HFFc6 (cell line): ENCODE measurements at places on chromosomes 6 and 20.

DNA sequence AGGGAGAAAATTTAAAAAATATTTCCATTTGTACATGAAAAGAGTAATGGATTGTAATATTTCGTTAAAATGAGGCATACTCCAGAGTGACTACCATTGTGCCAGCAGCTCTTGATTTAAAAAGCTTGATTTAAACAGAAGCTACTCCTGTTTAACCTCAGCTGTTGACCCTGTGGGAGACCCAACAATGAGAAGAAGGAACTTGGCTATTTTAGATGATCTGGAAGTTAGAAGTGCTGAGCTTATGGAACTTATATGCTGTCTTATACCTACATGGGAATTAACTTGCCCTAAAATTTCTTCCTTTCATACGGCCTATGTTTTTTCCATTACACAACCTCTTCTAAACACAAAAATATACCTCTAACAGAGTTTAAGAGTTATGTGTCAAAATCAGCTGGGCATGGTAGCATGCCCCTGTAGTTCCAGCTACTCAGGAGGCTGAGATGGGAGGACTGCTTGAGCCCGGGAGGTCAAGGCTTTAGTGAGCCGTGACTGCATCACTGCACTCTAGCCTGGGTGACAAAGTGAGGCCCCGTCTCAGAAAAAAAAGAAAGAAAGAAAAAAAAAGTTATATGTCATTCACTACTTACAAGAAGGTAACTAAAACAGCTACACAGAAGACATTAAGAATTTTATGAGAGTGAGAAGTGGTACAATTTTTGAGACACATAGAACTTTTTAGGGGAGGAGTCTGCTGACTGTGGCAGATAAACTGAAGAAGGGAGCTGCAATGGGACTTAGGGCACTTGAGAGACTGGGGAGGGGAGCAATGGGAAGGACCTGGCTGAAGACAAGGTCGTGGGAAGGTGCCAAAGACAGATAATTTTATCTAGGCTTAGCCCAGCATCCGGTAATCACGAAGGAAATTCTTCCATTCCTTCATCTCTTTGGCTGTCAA lies 139.9 kb downstream of the MYB start:
- DNase-seq: no peak

DNA sequence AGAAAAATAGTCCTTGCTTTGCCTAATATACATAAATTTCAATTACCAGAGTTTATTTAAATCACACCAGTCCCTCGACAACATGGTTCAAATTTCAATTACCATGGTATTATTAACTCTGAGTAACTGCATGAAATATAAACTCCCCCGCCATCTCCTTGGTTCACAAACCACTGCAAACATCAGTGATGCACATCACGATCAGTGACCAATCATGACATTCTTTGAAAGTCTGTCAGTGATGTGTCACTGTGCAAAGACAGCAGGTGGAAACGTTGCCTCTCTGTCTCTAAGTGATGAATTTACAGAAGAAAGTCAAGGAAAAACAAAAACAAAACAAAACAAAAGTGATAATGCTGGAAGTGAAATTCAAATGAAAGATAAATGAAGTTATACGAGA lies 86.7 kb downstream of the TASP1 start:
- DNase-seq: peak; percentile 24

DNA sequence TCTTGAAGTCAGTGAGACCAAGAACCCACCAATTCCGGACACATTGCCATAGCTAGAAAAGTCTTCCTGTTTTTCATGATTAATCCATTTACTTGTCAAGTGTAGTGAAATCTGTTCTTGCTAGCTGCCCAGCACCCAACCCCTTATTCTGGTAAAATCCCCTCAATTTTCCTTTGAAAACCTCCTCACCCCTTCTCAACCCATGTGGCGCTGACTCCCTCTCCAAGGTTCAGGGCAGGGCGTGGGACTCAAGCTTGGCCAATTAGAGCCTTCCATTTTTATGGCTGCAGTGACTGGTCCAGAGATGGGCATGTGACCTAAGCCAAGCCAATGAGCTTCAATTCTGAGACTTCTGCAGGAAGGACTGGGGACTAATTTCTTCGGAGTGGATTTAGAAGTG lies 9.8 kb upstream of the ZBP1 start:
- no peak for DNase-seq

DNA sequence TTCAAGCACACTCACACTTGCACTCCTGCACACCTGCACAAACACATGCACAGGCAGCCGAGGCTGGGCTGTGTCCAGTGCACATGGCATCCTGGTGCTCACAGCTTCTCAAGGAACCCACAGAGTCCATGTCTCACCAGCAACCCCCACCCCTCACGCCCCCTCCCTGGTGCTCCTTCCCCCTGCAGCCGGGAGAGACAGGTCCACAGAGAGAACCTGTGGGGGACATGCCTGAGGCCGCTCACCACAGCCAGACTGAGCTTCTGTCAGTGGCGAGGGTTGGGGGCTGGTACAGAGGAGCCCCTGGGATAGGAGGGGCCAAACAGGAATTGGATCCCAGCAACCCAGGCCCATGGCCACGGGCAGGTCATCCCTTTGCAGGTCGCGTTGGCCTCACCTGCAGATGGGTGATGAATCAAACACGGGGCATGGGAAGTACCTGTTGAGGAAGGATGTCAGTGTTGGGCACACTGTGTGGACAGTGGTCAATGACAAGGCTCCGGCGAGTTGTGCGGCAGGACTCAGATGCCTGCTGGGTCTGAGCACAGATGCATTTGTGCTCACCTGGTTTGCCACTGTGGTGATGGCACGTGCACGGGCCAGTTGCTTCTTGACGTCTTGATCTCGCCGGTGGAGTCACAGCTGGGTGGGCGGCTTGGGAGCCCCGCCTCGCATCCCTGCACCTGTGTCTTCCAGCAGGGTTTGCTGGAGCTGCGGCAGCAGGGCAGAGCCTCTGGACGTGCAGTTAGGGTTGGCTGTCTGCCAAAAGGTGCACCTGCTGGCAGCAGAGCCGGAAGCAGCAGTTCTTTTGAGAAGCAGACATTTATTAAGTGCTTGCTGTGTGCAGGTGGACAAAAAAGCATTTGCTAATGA lies 113.0 kb downstream of the ERMARD start:
- no peak for DNase-seq

DNA sequence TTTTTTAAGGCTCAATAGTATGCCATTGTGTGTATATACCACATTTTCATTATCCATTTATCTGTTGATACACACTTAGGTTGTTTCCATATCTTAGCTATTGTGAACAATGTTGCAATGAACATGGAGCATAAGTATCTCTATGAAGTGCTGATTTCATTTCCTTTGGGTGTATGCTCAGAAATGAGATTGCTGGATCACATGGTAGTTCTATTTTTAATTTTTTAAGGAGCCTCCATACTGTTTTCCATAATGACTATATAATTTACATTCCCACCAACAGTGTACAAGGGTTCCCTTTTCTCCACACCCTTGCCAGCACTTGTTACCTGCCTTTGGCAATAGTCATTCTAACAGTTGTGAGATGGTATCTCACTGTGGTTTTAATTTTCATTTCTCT lies 15.1 kb upstream of the HLA-DOA start:
- DNase-seq: no peak

- DNase-seq: no peak
Measured at GRCh38 chr6:132830334-132830751, 16.0 kb downstream of the RPS12 start.

DNA sequence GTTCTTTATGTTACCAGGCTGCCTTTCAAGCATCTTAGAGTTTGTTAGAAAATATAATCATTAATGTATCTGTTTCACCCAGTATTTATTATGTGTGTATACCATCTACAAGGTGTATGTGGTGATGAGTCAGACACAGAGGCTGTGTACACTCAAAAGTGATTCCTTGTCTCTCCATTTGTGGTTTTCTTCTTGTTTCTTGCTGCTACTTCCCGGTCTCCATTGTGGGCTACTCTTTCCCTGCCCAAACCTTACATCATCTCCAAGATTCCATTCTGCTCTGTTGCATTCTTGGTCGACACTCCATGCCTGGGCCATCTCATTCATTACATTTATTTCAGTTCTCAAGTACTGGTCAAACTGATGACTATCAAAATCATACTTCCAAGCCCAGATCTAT lies 182.2 kb upstream of the STXBP5 start:
- DNase-seq: peak; percentile 6

DNA sequence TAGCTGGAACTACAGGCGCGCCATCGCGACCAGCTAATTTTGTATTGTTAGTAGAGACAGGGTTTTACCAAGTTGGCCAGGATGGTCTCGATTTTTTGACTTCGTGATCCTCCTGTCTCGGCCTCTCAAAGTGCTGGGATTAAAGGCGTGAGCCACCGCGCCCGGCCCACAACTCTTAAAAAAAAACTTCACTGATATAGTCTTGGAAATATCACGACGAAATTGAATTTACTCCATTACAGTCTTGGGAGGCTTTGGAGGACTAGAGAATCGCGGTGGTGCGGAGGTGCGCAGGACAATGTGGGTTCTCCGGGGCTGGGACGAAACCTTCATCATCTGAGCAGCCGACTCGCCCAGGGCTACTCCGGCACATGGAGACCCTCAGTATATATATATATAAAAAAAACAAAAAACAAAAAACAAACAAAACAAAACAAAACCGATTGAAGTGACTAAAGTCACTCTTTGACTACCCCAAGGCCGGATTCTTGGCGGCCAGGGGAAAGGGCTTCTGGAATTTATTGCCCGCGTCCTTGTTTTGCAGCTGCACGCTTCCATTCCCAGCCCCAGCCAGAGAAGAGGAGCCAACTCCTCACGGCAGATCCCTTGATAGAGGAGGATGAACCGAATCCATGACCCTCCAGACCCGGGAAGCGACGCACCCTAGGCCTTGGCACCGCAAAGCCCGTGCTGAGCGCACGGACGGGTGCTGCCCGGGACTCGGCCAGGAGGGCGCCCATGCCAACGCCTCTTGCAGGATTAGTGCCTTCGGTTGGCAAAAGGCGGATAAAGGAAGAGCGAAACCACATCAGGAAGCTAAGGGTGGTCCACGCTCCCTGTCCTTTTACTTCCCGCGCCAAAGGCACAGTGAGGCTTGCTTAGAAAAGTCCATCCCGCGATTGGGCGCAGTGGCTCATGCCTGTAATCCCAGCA lies 1.7 kb upstream of the GCM2 start:
- no peak for DNase-seq

GRCh38 chr6:20230401-20231119 lies 18.3 kb upstream of the MBOAT1 start:
- DNase-seq: no peak

DNA sequence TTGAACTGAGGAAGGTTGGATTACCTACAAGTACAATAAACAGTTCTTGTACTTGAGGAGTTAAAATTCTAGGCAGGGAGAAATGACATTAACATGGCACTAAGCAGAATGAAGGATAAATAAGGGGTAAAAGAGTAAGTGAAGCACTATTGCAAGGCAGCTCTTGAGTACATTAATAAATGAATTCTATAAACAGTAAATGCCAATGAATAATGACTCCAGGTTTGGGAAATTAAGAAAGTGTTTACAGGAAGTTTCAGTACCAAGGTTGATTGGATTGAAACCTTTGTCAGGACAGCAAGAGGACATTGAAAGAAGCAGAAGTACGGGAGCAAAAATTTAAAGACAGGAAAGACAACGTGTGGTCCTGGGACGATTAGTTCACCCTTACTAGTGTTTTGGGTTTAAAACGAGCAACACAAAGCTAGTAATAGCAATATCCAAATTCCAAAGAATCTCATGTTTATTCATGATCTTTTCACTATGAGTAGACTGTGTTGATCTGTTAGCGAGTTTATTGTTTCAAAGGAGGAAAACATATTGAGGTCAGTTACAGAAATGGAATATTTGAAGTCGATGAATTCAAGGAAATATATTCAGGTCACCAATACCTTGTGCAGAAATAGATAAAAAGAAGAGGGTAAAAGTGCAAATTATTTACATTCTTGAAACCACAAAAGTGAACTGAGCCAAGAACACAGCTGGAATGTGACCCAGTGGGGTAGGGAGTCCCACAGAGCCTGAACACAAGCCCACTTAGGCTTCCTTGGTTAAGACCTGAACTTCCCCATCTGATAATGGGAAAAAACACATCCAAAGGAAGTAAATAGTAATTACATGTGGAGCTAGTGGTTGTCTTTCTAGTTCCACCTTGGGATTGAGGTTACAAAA lies 80.8 kb downstream of the MKKS start:
- DNase-seq: no peak

- no peak for DNase-seq
Measured at GRCh38 chr6:87879132-87879861, 168.3 kb upstream of the SPACA1 start.
